Foreskin melanocyte (primary cell): ENCODE measurements at places on chromosomes 16 and 17.

DNA sequence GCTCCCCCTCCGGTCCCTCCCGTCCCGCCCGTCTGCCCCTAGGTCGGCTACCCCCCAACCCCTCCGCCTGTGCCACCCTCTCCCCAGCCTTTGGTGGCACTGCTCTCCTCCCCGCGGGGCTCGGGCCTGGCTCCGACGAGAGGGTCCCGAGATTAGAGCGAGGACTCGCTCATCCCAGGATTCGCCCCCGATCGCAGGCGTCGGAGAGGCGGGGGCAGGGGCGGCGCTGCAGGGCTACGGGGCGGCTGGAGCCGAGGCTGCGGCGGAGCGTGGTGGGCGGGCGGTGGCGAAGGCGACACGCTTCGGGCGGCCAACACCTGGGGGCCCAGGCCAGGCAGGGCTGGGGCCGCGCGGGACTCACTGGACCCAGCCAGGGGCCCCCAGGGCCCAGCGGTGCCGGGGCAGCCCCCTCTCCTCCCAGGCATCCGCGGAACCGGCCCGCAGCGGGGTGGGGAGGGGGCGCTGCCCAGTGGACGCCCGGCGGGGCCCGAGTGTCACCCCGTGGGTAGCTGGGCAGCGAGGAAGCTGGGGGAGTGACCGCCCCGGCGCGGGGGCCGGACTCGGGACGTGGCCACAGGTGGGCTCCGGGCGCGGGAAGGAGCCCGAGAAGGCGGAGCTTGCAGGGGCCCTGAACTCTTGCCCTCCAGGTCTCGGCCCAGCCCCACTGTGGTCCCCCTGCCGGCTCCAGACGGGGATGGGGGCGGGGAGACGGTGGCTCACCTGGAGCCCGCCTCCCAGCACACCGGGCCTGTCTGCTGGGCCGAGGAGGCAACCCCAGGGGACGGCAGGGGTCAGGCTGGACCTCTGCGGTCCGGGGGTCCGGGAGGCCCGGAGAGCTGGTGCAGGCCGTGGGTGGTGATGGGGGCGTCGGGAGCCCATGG lies 1.5 kb downstream of the MGAT5B start:
- no peak for DNase-seq

GRCh38 chr17:50689251-50689650 lies 18.5 kb downstream of the ANKRD40 start:
- no peak for DNase-seq

DNA sequence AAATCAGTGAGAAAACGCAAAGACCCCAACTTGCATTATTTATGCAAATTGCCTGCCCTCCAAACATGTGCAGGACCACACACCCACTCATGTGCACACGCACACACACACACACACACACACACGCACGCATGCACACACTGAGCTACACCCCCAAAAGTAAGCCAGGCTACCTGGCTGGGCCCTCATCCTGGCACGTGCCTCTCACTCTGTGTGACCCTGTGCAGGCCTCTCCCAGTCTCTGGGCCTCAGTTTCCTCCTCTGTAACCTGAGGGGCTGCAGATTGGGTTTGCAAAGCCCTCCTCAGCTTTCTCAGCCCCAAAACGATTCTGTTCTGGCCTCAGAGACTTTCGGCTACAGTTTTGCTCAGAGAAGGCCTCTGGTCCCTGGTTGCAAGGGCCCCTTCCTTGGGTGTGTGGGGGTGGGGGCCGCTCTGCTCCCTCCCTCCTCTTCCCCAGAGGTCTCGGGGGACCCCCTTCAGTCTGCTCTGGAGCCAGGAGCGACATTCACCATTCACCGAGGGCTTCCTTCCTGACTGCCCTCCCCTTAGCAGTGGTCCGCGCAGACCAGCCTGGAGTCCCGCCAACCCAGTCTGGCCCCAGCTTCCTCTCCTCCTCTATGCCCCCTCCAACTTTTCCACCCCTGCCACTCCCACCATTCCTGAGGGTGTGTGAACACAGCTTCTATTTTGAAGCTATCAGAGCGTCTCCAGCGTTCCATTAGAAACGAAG lies 5.4 kb upstream of the PIK3R6 start:
- DNase-seq = no peak

DNA sequence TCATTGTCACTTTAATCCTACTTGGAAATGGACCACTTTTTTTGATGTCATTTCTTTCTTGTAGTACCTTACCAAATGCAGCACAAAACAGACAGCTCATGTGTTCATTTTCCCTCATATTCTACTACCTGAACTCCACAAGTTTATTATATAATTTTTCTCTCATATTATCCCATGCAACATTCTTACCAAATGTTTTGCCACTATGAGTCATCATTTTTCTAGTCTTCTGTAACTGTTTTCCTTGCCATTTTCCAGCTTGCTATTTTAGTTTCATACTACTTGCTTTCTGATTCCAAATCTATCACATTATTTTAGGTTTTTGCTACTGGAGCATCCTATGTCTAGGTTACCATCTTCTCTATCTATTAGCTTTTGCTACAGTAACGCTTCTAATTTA lies 332.7 kb downstream of the ZFHX3 start:
- DNase-seq = no peak

DNA sequence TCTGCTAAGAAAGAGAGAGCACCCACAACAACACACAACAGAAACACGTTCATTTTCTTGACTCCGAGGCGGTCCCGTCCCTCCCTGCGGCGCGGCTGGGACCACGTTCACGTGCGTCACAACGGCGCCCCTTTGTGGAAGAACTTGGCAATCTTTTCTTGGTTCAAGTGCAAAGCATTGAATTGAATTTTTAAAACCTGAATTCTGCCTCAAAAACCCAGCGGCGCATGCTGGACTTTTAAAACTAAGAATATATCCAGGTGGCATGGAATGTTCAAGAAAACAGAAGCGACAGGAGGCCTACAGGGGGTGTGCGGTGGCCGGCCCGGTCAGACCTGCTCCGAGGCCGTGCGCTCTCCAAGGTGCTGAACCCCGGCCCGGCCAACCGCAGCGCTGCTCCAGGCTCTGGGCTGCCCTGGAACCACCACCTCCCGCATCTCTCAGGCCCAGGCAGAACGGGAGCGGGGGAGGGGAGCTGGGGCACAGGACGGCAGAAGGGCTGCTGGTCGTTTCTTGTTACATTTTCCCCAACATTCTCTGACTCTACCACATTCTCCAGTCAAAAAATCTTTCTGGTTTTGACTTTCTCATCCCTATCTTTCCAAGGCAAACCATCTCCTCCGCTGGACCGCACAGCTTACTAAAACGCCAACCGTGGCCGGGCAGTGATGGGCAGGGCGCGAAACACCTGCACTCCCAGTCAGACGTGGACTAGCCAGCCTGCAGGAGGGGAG lies 3.4 kb upstream of the HEXD start:
- DNase-seq = peak; percentile 46

DNA sequence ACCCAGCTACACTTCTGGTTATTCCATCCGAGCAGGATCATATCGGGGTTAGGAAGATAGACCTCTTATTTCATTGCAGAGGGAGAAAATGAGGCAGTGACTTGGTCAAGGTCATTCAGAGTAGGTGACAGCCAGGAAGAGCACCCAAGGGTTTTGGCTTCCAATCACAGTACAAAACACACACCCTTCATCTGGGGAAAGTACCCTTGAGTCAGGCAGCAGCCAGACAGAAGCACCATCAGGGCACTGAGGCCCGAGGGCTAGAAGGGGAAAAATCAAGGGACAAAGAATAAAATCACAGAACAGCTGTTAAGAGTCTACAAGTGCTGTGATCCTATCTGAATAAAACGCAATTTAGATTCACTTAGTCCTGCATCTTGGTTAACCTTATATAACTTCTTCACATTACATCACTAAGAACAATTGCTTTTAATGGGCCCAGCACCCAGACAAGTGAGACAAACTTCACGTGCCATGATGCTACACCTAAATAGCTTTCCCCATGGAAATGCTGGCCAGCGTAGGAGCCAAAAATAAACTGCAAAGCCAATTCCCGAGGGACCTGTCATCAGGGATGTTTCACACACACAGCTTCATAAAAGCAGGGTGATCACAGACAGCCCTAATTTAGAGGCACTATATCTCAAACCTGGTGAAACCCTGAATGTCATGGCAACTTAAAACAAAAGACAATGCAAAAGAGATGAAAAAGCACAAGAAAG lies 4.9 kb downstream of the UBE2O start:
- no peak for DNase-seq

GRCh38 chr17:71793518-71793917 lies 327.3 kb upstream of the SOX9 start:
- no peak for DNase-seq

GRCh38 chr17:57071991-57072944 lies 12.8 kb upstream of the AKAP1 start:
- no peak for DNase-seq

GRCh38 chr17:82435103-82435502 lies 15.4 kb downstream of the CYBC1 start:
- no peak for DNase-seq

DNA sequence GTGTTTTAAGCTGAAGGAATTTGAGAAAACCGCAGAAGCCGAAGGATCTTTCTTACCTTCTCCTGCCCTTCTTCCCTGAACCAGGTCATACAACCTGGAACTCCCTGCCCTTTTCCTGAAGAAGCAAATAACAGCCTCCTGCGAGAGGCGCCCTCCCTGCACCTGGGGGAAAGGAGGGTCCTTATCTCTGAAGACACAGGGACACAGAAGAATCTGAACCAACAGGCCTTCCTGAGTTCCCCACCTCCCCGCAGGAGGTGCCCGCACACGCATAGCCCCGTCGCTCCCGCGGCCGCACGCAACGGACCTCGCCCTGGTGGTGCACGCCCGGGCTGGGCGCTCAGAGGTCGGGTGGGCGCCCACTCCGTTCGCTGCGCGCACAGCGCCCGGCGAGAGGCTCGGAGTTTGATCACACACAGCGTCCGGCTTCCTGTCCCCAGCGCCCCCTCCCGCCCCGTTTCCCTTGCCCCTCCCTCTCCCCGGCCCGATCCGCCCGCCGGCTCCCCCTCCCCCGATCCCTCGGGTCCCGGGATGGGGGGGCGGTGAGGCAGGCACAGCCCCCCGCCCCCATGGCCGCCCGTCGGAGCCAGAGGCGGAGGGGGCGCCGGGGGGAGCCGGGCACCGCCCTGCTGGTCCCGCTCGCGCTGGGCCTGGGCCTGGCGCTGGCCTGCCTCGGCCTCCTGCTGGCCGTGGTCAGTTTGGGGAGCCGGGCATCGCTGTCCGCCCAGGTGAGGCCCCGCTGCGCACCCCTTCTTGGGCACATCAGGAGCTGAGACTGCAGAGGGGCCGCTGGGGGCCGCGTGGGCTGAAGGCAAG lies at the start of gene TNFSF12:
TNFSF12 (plus strand) TSS at position 474 of the 816 bp plus-strand sequence; CDS start at position 570, 96 bp downstream.
- peak; percentile 35 for DNase-seq

- no peak for DNase-seq
Measured at GRCh38 chr16:59356709-59357108, 622.6 kb upstream of the GOT2 start.

DNA sequence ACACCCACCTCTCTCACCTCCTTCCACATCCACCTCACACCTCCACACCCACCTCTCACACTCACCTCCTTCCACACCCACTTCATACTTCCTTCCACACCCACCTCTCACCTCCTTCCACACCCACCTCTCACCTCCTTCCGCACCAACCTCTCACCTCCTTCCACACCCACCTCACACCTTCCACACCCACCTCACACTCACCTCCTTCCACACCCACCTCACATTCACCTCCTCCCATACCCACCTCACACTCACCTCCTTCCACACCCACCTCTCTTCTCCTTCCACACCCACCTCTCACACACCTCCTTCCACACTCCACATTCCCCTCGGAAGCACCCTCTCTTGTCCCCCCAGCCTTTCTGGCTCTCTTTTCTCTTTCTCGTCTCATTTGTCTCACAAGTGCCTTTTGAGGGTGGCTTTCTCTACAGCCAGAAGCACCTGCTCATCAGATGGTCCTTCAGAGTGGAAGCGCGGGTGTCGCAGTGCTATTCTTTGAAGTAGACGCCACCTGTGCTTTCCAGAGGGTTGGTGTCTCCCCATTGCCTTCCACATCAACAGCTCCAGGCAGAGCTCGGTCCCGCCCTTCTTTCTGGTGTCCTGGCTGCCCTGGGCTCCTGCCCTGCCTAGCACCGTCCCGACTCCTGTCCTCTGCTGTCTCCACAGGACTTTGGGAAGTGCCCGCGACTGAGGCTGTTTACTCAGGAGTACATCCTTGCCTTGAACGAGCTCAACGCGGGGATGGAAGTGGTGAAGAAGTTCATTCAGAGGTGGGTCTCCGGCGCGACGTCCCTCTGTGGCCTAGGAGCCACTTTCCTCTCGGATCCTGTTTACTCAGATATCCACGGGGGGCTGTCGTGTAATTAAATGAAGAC lies 109.4 kb upstream of the PLCG2 start:
- DNase-seq = no peak

DNA sequence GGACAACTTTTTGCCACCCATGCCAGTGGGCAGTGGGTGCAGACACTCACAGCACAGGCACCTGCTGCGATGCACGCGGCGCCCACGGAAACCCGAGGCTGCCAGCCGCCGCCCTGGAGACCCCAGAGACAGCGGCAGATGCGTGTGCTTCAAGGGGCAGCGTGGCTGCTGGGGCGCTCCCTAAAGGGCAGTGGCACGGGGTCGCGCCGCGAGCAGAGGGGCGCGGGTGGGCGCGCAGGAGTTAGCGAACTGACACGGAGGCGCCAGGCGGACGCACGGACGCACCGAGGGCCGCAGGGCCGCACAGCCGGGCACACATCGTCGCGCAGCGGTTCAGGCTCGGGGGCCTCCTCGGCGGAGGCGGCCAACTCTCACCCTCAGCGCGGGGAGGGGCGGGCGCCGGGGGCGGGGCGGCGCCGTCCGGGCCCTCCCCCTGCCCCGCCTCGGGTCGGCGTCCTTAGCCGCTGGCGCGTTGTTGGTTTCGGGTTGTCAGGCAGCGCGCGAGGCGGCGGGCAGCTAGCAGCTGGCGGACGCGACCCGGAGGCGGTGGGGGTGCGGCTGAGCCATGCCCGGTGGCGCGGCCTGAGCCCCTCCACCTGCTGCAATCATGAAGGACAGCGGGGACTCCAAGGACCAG lies at the start of gene KIF19:
KIF19 (plus strand) TSS at position 484 of the 637 bp plus-strand sequence; CDS start at position 608, 124 bp downstream.
- DNase-seq = no peak

DNA sequence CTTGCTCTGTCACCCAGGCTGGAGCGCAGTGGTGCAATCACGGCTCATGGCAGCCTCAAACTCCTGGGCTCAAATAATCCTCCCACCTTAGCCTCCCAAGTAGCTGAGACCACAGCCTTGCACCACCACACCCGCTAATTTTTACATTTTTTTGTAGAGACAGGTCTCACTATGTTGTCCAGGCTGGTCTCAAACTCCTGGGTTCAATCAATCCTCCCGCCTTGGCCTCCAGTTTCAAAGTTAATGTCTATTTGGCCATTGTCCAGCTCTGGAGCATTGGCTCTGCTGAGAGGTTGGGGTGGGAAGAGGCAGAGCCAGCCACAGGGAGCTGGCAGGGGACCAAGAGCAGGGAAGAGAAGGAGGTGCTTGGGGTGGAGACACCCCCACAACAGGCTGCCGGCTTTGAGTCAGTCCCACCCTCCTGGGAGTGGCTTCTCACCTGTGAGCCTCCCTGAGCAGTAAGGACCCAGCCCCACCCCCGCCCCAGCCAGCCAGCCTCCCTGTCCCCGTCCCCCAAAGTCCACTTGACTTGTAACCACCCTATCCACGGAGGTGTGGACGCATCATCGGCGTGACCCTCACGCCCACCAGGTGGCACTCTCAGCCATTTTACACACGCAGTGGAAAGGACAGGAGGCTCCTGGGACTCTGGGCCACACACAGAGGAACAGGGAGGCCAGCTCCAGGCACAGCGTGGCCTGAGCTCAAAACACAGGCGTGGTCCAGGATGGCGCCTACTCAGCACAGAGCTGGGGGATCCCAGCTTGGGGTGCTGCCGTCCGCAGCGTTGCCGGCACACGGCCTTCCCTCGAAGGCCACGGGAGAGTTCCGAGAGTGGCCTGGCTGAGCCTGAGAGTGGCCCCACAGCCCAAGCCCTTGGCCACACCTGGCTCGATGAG lies 22.8 kb upstream of the PVALEF start:
- peak; percentile 53 for DNase-seq
